ENCODE measurements at places on chromosomes 7 and 10. TPM values are rescaled to one million over a fixed set of nuclear protein-coding genes. Genes with fewer than 3 reads are reported as not detected.

Gene ADAM22
- 0.07 TPM for total RNA-seq

Gene LRRC18
- not detected for total RNA-seq

Gene ITPRID1
- not detected for total RNA-seq

Gene MINDY4
- total RNA-seq: 0.56 TPM

Gene TMEM176A
- total RNA-seq: not detected

Gene DNAJC12
- total RNA-seq: 0.28 TPM

Measured in airway epithelial cell (primary cell).